ENCODE measurements at places on chromosomes 11 and 22.

DNA sequence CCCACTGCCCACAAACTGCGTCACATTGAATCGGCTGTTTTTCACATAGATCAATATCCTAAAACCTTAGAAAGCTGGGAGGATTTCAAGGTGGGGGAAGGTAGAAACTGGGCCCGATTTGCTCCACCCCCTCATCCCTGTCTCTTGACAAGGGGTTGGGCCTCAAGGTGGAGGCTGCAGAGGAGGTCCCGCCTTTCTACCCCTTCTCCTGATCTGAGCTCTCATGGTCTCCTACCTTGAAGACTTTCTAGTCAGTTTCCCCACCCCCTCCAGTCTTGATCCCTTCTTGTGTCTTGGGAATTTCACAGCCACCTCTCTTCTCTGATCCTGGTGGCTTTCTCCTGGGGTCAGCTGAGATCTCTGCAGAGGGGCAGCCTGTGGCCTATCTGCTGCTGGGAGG lies 4.5 kb upstream of the STARD10 start:
- no peak for DNase-seq

GRCh38 chr11:75777461-75778110 lies 9.0 kb downstream of the DGAT2 start:
- DNase-seq, result no peak

DNA sequence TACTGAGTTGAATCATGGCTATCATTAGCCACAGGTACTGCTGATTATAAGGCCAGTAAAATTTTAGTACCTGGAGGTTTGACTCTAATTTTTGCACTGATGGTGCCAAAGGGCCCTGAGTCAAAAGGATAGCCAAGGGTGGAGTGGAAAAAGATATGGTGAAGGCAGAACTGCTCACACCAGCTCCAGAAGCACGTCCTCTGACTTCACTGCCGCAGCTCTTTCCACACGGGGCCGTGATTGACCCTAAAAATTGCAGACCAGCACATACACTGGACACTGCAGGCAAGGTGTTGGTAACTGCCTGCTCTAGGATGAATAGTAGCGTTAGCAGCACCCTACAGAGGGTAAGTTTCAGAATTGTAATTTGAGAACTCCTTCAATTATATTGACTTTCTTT lies 25.4 kb upstream of the GRIK4 start:
- DNase-seq, result no peak

- DNase-seq, result no peak
Measured at GRCh38 chr11:19846654-19847305, 134.1 kb downstream of the NAV2 start.

- DNase-seq, result no peak
Measured at GRCh38 chr11:68989936-68990606, 9.3 kb upstream of the MRGPRD start.

DNA sequence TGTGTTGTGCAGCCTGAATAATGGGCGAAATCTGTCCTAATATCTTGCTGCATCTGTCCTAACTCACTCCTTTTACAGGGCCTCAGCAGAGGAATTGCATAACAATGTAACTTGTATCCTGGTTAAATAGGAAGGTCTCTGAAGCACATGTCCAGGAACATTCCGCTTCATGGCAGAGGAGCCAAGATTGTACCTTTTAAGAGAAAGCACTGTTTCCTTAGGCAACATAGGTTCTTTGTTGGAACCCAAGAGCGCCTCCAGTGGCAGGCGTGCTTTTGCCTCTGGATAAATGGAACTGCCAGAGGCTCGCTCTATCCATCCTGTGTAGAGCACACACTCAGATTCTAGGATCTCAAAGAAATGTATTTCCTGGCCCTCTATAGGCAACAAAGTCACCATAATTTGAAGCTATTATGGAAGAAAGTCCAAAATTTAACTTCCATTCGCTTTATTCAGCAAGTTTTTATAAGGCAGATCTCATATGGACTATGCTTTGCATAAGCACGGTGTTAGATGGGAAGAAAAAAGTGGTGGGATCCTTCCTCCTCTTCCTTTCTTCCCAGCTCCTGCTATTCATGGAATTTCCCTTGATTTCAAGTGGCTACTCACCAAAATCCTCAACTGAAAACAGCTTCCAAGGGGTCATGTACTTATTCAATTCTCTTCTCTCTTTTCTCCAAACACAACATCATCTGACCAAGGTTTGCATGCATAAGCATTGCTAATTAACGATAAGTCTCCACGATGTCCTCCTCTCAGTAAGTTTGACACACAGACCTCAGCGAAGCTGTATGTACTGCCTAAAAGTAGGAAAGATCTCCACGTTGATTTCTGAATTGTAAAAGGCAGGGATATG lies at the start of gene BLID:
Gene BLID (minus strand): TSS at position 692 of the 856 bp plus-strand sequence. CDS start 293 bp downstream, at position 399.
- DNase-seq, result no peak

DNA sequence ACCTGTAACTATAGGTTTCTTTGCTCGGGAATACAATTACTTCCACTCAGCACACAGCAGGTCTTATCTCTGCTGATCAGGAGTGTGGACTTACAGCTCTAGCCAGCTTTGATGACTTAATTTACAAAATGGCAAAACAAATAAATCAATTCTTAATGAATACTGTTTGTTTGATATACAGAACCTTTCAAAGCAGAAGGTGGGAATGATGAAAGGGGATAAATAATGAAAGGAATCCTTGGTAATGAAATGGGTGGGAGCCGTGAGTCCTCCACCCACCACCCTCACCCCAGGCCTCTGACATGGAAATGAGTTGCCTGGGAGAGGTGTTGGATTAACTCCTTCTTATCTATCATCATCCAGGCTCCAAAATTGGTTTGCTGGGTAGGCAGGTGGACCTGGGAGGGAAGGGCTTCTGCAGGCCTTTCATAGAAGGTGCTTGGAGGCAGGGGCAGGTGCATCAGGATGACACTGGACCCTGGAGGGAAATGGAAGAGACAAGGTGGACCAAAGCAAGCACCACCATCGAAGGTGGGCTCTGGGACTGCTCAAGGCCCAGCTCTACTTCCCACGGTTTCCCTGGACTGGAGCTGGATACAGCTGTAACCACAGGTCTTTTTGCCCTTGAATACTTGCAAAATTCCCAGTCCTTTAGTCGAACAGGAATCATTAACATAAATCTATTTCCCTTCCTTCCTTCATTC lies 23.0 kb downstream of the POU2AF1 start:
- no peak for DNase-seq

DNA sequence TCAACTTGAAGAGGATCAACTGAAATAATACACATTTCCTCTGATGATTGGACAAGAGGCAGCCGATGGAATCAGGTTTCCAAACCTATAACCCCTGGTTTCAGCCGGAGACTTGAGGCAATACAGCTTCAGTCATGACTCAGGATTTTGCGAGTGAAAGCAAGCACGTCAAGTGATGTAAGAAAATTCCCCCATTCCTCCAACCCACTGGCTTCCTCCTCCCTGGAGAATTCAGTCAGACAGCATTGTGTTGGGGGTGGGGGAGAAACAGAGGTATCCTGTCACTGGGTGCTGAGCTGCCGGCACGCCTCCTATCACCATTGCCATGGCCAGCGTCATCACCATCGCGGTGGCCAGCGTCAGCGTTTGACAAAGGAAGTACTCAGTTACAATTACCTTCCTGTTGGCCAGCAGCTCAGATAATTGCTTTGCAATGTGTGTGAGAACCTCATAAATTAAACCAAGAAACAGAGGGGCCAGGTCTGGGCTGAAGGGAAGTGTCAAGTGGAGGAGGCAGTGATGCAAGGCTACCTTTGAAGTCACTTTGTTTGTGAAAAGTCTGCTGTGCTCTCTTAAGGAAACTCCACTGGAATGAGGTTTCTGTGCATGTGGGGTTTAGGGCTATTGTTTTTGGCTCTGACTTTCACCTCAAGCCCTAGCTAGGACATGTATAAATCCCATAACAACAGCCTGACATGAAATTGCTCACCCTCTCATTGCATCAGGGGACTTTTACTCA lies 50.2 kb downstream of the LIF start:
- peak; percentile 24 for DNase-seq

DNA sequence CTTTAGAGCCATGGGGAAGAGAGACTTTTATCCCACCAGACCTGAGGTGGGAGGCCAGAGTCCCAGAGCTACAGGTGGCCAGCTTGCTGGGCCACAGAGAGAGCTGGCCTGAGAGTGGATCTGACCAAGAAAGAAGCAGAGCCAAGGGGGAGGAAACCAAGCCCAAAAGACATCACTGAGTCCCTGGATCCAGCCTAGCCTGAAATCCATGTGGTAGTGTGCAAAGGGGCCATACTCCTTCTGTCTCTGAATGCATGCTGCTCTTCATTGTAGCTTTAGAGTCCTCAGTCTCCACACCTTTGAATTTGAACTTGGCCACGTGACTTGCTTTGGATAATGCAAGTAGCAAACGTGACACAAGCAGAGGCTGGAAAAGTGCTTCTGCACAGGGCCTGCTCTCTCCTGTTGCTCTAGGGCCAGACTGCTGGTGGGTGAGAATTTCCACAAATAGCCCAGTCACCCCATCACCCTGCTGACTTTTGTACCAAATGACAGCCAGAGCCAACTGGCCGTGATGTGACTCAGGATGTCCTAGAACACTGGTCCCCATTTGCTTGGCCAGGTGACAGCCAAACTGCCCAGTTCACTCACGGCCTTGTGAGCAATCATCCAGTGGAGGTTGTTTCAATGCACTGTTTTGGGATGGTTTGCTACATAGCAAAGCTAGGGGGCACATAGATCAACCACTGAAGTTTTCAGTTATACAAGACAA lies 93.6 kb downstream of the DHCR7 start:
- DNase-seq, result no peak

DNA sequence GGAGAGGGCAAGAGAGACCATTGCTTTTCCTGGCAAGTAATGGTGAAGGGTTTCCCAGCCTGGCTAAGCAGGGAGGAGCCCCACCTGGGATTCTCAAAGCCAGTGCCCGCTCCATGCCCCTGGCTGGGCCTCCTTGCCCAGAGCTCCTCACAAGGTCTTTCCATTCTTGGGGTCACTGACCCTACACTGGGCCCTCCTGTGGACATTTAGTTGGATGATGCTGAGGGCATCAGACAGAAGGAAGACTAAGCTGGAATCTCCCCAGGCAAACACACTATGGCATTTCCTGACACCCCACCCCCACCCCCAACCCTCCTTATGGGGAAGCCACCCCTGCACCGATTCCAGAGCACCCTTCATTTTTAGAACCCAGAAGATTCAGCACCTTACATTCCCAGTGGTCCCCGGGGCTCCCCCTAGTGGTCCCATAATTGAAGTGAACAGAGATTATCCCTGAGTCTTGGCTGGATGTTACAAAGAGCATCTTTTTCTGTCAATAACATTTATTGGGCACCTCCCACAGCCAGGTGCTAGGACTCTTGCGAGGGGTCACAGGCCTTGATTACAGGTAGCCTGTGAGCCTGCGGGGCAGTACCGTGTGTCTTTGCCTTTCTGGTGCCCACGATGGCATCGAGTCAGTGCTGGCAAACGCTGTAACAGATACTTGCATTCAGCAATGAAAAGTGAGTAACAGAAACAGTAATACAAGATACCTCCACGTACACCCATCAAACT lies 548.5 kb downstream of the BUD13 start:
- peak; percentile 14 for DNase-seq

DNA sequence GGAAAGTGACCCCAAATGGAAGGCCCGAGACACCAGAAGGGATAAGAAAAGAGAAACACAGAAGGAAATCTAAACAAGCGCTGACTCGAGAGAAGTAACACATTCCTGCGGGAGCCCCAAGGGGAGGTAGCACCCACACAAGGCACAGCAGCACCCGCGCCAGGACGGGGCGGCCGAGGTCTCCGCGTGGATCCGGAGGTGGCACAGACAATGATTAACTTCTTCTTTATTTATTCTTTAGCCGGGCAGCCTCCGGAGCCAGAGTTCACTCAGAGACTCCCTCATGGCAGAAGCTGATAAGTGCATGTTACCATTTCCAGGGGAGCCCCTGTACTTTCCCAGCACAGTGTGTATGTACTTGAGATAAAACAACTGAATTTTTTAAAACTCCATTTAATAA lies 5.1 kb downstream of the TOLLIP start:
- DNase-seq, result no peak

GRCh38 chr11:2752204-2752770 lies 52.5 kb upstream of the KCNQ1OT1 start:
- DNase-seq, result no peak

All from activated T-cell treated with anti-CD3 and anti-CD28 coated beads, Interleukin-2, amount 50 U/mL, for 4 hours (primary cell).